Stimulated activated CD4-positive, alpha-beta T cell treated with anti-CD3 and anti-CD28 coated beads, Interleukin-15, amount 100 ng/mL, for 24 hours (primary cell): ENCODE measurements at places on chromosomes 12 and 14.

GRCh38 chr14:102450206-102451063, 59.1 kb downstream of the ANKRD9 start:
- no peak for DNase-seq

DNA sequence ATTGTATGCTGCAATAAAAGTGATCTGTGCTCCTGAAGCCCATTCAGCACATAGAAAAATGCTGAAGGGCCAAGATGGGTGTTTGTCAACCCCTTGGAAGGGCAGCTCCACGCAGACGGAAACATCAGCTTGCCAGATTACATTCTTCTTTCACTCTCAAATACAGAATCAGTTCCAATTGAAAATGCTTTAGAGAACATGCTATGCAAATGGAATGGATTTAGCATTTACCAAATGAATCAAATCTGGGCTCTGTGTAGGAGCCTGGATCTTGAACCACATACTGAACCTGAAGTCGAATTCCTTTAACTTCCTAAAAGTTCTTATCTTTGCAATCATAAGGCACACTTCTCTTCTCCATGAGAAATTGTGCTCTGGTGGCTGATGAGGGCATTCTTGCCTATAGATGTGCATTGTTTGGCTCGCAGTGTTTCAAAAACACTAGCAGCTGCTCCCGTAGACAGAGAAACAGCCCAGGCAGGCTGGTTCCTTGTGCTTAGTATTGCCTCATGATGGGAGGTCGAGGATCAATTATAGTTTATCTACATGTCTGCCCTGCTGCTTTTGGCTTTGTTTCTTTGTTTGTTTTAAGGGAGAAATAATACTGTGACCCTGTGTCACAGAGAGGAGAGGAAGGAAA, 489.8 kb upstream of the FLRT2 start:
- no peak for DNase-seq

DNA sequence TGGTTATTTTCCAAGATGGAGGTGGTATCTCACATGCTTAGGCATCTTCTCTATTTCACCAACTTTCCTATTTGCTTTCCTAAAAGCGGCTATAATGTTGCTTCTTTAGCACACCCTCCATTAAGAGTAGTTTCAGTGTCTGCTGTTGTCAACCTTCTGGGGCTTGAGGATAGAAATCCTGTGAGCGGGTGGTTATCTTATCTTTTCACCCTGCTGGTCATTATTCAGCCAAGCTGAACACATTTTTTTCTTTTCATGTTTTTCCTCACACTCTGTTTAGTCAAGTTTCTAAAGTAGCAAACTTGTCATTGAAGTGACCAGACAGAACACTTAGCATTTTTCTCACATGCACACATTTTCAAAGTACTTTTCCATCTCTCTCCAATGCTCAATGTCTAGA, 104.5 kb downstream of the SLC8A3 start:
- no peak for DNase-seq

DNA sequence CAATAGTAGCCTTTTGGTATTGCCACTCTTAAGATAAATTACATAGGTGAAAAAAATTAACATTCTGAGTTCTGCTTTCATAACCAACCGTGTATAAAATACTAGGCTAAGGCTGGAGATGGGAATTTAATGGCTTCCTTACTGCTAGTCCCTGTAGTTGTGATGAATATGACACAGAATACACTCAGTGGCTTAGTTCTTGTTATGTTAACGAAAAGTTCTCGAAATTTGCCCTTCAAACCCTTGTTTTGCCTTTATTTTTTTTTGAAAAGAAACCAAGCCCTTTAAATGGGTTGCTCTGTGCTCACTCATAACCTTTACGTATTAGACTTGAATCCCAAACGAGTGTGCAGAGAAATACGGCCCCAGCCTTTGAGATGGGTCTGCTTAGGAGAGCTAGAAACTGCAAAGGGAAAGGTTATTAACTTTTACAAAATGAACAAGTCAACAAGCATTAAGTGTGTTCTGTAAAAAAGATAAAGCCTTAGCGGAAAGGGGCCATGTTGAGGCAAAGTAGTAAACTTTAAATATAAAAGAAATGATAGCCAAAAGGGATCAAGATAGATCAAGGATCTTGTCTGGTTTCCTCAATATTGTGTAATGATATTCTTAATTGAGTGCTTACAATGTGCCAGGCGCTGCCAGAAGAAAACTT, 1.7 kb downstream of the NUDT4 start:
- no peak for DNase-seq

DNA sequence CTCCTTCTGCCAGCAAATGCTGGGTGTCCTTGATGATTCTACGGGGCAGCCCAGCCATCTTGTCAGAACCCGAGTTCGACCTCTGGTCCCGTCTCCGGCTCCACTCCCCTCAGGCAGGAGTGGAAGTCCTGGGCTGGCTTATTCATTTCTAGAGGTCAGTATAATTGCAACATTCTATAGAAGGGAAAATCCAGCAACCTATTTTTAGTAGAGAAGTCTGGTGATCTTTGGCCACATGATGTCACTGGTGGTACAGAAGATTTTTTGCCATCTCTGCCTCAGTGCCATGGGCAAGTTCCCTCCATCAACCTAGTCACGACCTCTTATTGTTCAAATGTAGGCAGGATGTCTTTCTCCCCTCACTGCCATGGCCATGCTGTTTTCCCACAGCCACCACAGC, 22.4 kb downstream of the OR10G2 start:
- no peak for DNase-seq

GRCh38 chr14:35378425-35379233, 25.9 kb downstream of the NFKBIA start:
- DNase-seq = no peak

- DNase-seq = no peak
Measured at GRCh38 chr14:76551906-76552305, 176.0 kb downstream of the ESRRB start.

DNA sequence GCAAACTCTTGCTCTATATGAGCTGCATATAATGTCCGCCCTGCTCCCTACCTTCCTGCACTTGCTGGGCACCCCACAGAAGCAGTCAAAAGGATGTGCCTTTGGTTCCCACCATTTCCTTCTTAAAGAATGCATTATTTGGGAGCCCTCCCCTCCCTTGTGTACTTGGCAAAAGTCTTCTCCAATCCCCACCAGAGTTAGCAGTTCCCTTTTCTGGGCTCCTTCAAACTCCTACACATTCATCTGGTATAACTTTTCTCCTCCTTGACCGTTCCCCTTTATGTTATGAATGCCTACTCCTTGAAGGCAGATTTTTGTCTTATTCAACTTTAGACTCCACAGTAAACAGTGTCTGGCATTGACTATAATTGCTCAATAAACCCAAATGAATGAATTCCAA, 27.8 kb downstream of the AREL1 start:
- DNase-seq = no peak

- no peak for DNase-seq
Measured at GRCh38 chr14:97301931-97302559, 504.9 kb downstream of the VRK1 start.

GRCh38 chr14:75515629-75515996, 6.7 kb upstream of the BATF start:
- no peak for DNase-seq

DNA sequence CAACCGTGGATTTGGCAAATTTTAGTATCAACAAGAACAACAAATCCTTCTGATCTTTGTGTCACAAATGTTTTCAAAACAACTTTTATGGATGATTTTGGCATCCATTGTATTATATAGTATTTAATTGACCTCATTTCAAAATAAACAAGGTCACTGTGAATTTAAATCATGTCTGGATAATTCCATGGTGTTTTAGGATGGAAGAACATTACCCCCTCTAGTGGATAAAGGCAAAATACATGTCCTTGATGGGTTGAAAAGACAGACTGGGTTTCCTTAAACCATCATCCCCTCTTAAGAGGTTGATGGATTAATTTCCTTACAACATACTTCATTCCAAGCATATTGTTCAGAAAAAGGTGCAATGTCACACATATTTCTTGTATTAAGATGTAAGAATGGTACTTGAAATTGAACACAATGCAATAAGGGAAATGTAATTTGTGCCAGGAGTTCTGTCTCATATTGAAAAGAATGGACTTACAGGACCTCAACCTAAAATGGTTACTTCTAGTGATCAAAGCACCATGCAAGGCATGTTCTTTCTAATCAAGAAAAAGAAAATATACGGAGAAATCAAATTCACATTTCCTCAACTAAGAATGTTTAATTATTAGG, 352.0 kb downstream of the BCAT1 start:
- DNase-seq = no peak

DNA sequence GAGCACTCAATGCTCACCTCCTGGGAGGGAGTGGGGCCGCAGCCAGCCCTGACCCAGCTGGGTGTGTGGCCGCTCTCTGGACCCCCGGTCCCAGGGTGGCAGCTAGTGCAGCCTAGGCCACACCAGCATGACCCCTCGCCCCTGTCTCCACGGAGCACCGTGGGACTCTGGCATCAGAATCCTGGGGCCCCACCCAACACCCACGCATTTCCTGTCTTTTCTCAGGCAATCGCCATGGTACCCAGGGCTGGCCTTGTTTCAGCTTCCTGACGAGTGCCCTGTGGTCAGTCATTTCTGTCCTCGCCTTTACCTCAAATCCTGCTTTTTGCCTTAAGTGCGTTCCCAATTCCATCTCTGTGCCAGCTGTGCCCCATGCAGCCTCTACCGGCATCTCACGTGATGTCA, 15.9 kb downstream of the PACS2 start:
- DNase-seq = peak; percentile 32

DNA sequence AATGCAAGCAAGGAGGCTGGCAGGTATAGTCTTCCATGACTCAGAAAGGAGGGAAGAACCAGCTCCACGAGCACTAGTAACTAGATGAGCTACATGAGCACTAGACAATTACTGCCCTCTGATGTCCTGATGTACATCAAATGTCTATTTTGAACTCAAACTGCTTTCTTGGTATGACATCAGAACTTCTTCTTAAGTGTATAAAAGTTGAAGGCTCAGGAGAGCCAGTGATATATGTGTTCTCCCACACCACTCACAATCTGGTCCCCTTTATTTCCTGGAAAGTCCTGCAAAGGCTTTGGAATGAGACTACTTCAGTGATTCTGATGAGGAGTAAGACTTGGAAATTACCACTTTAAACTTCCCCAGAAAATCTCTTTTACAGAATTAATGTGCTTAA, 18.5 kb upstream of the DHRS7 start:
- no peak for DNase-seq

GRCh38 chr14:38507299-38507698, 251.4 kb upstream of the CLEC14A start:
- DNase-seq = no peak

DNA sequence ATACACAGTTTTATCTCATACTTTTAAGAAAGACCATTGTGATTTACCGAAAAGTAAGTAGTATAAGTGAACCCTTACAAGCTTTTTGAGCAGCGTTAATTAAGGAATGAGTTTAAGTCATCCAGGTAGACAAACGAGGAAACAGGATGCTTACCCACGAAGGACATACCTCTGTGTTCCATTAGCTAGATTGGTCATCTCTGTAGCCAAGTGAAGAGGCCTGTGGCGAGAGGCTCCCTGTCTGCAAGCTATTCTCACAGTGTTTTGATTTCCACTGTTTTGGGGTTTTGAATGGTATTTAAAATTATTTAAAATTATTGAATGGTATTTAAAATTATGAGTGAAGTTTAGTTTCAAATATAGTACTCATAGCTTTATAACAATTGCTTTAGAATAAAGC, 342.1 kb upstream of the RGS6 start:
- DNase-seq = no peak

GRCh38 chr12:52132754-52133161, 53.3 kb downstream of the SMIM41 start:
- no peak for DNase-seq

GRCh38 chr14:38646391-38646790, 390.5 kb upstream of the CLEC14A start:
- DNase-seq = no peak

GRCh38 chr12:124490584-124491305, 76.7 kb downstream of the NCOR2 start:
- DNase-seq = no peak

DNA sequence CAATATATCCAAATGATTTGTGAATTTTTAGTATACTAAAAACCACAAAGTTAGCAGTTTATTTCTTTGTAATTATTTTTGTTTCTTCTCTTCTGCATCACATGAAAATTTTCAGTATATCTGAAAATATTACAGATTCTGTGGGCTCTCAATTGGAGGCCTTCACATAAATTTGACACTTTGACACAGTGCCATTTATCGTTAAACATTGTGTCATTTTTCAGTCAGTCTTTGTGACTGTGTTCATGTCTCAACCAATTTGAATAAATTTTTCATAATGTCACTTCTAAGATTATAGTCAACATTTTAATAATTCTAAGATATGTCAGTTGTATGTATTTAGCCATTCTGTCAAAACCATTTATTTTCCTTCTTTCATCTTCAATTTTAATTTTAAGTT, 1303.0 kb downstream of the LRFN5 start:
- no peak for DNase-seq

- no peak for DNase-seq
Measured at GRCh38 chr12:110684312-110684836, 4.5 kb downstream of the HVCN1 start.

- no peak for DNase-seq
Measured at GRCh38 chr12:102215992-102216691, 18.5 kb upstream of the PMCH start.

DNA sequence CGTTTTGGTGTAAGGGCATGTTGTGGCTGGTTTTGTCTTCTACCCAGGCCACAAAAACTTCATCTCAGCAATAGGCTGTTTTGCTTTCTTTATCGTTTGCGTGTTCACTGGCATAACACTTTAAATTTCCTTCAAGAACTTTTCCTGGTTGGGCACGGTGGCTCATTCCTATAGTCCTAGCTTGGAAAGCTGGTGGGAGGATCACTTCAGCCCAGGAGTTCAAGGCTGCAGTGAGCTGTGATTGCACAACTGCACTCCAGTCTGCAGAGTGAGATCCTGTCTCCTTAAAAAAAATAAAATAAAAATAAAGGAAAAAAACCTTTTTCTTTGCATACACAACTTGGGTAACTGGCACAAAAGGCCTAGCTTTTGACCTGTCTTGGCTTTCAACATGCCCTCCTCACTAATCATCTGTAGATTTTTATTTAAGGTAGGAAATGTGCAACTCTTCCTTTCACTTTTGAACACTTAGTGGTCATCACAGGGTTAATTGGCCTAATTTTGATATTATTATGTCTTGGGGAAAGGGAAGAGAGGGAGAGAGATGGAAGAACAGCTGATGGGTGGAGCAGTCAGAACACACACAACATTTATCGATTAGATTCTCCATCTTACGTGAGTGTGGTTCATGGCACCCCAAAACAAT, 78.9 kb upstream of the PSMA6 start:
- DNase-seq = no peak

DNA sequence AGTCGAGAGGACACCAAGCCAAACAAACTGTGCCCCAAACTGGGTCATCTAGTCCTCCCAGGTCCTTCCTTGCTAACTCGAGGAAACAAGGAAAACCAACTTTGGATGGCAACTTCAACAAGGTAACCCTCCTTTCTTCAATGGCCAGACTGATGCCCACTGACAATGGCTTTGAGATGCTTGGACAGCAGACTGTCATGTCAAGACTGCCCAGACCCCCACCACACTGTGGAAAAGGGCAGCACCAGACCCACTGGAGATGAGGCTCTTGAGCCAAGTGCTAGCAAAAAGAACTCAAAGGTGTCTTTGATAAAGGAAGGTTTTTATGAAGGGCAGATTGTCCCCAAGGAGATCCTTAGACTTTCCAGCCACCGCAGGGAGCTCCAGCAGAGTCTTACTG, 9.0 kb upstream of the CDH24 start:
- DNase-seq = no peak
